ENCODE measurements at places on chromosomes 1 and 21.
A peak's percentile ranks its signal among the peaks of the same experiment; 100 is the strongest.

- no peak overlapping the region for H3K4me3 ChIP-seq
- H3K27me3 ChIP-seq = no peaks in the 10 kb centered on the region
- DNase-seq = no peak
- H3K27ac ChIP-seq = no peak overlapping the region
- H3K36me3 ChIP-seq = no peaks in the 10 kb centered on the region
- H3K4me1 ChIP-seq = peaks cover 29% of the 10 kb centered on the region
Observed at GRCh38 chr1:26203642-26204318, 13.4 kb downstream of the CATSPER4 start.

GRCh38 chr1:147177611-147178380 is 5.5 kb upstream of the PRKAB2 start:
- H3K27me3 ChIP-seq = no peaks in the 10 kb centered on the region
- DNase-seq = no peak
- H3K4me1 ChIP-seq = peaks cover 16% of the 10 kb centered on the region
- H3K27ac ChIP-seq = no peak overlapping the region

- H3K27me3 ChIP-seq = no peaks in the 10 kb centered on the region
- no peak overlapping the region for H3K4me3 ChIP-seq
- DNase-seq = no peak
- peaks cover 82% of the 10 kb centered on the region for H3K36me3 ChIP-seq
- H3K4me1 ChIP-seq = peaks cover 11% of the 10 kb centered on the region
Observed at GRCh38 chr1:31632649-31633048, 12.0 kb downstream of the PEF1 start.

- peak overlapping the region; percentile 84 for H3K27ac ChIP-seq
- H3K4me3 ChIP-seq = no peak overlapping the region
- DNase-seq = peak; percentile 57
- H3K27me3 ChIP-seq = peaks cover 5% of the 10 kb centered on the region
- H3K36me3 ChIP-seq = no peaks in the 10 kb centered on the region
- peaks cover 20% of the 10 kb centered on the region for H3K4me1 ChIP-seq
Observed at GRCh38 chr1:182249201-182249676, 142.4 kb downstream of the GLUL start.

DNA sequence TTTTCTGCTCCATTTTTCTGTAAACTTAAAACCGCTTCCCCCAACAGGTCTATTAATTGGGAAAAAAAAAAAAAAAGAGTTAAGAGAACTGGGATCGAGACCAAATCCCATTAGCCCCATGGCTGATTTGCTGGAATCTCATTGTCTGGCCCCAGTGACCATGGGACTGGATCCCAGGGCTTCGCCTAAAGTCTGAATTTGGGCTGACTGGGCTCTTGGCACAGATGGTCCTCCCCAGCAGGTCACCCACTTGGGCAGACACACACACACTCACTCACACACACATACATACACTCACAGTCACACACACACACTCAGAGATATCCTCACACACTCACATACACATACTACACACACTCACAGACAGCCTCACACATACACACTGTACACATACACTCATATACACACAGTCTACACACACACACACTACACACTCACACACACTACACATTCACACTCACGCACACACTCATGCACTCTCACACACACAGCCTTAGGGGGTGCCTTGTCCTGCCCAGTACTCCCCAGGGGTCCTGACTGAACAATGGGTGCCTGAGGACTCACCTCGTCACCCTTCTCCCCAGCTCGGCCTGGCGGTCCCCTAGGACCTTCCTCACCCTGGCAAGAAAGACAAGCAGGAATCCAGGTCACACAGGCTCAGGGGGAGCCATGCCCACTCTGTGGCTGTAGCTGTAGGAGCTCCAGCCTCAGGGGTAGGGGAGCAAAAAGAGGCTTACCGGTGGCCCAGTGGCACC is 7.5 kb downstream of the COL9A2 start:
- H3K4me3 ChIP-seq = no peak overlapping the region
- H3K27ac ChIP-seq = no peak overlapping the region
- no peaks in the 10 kb centered on the region for H3K36me3 ChIP-seq
- no peaks in the 10 kb centered on the region for H3K27me3 ChIP-seq
- no peak for DNase-seq

DNA sequence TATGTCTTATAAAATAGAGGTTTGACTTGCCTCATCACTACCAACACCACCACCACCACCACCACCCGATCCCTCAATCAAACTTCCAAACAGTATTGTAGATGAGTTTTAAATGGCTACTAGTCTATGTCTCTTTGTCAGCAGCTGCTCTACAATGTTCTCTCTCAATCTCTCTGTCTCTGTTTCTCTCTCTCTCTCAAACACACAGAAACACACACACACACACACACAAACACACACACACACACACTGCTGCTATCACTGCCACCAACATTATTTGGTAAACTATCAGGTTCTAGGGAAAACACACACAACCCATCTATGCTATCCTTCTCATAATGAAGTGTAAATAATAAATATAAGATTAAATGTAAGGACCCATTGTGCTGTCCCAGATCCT is 2.4 kb downstream of the TNFSF4 start:
- H3K4me1 ChIP-seq = peaks cover 55% of the 10 kb centered on the region
- no peak overlapping the region for H3K27ac ChIP-seq
- H3K27me3 ChIP-seq = no peaks in the 10 kb centered on the region
- DNase-seq = no peak
- H3K4me3 ChIP-seq = no peak overlapping the region

Measured in activated T-cell treated with anti-CD3 and anti-CD28 coated beads, Interleukin-2, amount 50 U/mL, for 24 hours (primary cell).